ENCODE measurements at places on chromosomes 7 and 10. TPM values are rescaled to one million over a fixed set of nuclear protein-coding genes. Genes with fewer than 3 reads are reported as not detected.
A peak's percentile ranks its signal among the peaks of the same experiment; 100 is the strongest.

The LLCFC1 gene
- polyA plus RNA-seq = not detected

The OR6V1 gene
- not detected for polyA plus RNA-seq

The FOXI2 gene
- not detected for polyA plus RNA-seq

The C10orf62 gene
- polyA plus RNA-seq = not detected

The HBP1 gene
- polyA plus RNA-seq = 43.2 TPM

The PTN gene
- not detected for polyA plus RNA-seq

The SFR1 gene
- polyA plus RNA-seq = 7.2 TPM

The RBP3 gene
- not detected for polyA plus RNA-seq

DNA sequence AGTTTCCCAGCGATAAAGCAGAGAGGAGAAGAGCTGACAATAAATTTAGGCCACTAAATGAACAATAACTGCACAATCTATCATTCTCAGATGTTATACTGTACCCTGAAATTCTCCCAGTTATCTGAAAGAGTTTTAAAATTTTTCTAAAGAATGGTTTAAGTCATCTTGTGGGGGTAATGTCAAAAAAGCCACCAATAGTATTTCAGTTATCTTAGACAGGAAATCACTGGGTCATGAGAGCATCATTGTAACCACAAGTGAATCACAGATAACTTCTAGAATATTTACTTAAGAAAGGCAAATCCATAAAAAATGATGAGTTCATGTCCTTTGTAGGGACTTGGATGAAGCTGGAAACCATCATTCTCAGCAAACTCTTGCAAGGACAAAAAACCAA, 147.1 kb downstream of the DNAJB9 start:
- no peaks in the 10 kb centered on the region for H3K4me1 ChIP-seq
- no peaks in the 10 kb centered on the region for H3K36me3 ChIP-seq
- no peak overlapping the region for H3K4me3 ChIP-seq

DNA sequence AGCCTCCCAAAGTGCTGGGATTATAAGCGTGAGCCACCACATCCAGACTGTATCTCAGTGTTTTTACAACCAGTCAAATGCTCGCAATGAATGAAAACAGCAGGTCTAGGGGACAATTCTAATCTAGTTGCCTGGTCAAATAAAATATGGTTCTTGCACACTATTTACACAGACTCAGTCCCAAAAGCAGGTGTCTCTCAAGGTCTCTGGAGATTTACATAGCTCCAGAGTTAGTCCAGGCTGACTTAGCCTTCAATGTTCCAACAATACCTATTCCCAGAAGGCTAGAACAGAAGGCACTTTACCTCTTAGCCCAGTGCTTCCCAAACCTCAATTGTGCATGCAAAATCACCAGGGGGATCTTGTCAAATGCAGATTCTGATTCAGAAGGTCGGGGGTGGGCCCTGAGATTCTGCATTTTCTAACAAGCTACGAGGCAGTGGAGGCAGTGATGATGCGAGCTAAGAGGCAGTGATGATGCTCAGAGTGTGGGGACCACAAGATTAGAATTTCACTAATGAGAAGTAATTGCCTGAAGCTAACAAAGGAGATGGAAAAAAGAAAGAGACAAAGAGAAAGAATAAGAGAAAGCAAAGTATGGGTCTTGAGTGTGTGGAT, 6.4 kb downstream of the KIAA1549 start:
- H3K4me3 ChIP-seq = no peak overlapping the region
- no peaks in the 10 kb centered on the region for H3K27me3 ChIP-seq
- no peak for DNase-seq
- no peak overlapping the region for H3K27ac ChIP-seq
- no peaks in the 10 kb centered on the region for H3K36me3 ChIP-seq

- H3K4me1 ChIP-seq = peaks cover 8% of the 10 kb centered on the region
- no peak overlapping the region for H3K4me3 ChIP-seq
- no peak for DNase-seq
- H3K27me3 ChIP-seq = no peaks in the 10 kb centered on the region
- H3K36me3 ChIP-seq = no peaks in the 10 kb centered on the region
Observed at GRCh38 chr10:27736396-27736795, 9.2 kb downstream of the MKX start.

GRCh38 chr10:116408719-116409118, 18.9 kb upstream of the PNLIPRP3 start:
- H3K4me3 ChIP-seq = no peak overlapping the region
- no peaks in the 10 kb centered on the region for H3K27me3 ChIP-seq
- no peaks in the 10 kb centered on the region for H3K4me1 ChIP-seq
- H3K27ac ChIP-seq = no peak overlapping the region
- DNase-seq = no peak
- H3K36me3 ChIP-seq = no peaks in the 10 kb centered on the region

DNA sequence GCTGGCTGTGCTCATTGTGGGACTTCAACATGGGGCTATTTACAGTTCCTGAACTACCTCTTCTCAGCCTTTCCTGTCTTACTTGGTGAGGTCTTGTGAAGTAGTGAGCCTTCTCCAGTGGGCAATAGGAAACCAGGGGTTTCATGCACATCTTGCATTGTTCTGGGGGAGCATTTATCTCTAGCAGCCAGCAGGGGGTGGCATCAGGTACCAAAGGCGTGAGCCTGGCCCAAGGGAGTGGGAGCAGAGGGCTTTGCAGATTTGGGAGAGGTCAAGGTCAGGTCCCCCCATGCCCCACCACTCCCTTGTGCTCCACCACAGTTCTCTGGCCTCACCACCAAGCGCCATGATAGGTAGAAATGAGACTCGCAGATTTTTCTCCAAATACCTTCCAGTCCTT, 85.4 kb upstream of the NPTX2 start:
- no peaks in the 10 kb centered on the region for H3K36me3 ChIP-seq
- H3K27me3 ChIP-seq = no peaks in the 10 kb centered on the region
- H3K4me3 ChIP-seq = no peak overlapping the region
- no peak for DNase-seq

DNA sequence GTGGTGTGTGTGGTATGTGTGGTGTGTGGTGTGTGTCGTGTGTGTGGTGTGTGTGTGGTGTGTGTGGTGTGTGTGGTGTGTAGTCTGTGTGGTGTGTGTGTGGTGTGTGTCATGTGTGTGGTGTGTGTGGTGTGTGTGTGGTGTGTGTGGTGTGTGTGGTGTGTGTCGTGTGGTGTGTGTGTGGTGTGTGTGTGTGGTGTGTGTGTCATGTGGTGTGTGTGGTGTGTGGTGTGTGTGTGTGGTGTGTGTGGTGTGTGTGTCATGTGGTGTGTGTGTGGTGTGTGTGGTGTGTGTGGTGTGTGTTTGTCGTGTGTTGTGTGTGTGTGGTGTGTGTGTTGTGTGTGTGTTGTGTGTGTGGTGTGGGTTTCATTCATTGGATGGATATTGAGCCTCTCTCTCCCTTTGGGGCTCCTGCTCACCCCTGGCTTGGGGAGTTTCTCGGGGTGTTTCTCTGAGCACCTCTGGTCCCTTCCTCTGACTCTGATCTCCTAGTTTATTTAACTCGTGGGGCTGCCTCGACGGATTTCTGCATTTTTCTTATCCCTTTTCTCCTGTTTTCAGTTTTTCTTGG, 145.8 kb downstream of the DNAJB6 start:
- H3K4me3 ChIP-seq = no peak overlapping the region
- H3K27me3 ChIP-seq = no peaks in the 10 kb centered on the region
- H3K36me3 ChIP-seq = no peaks in the 10 kb centered on the region
- H3K27ac ChIP-seq = no peak overlapping the region
- H3K4me1 ChIP-seq = no peaks in the 10 kb centered on the region

- no peak for DNase-seq
- peaks cover 97% of the 10 kb centered on the region for H3K4me1 ChIP-seq
- H3K27me3 ChIP-seq = no peaks in the 10 kb centered on the region
- no peak overlapping the region for H3K4me3 ChIP-seq
- H3K36me3 ChIP-seq = no peaks in the 10 kb centered on the region
Observed at GRCh38 chr10:79268161-79268601, 79.1 kb upstream of the PPIF start.

DNA sequence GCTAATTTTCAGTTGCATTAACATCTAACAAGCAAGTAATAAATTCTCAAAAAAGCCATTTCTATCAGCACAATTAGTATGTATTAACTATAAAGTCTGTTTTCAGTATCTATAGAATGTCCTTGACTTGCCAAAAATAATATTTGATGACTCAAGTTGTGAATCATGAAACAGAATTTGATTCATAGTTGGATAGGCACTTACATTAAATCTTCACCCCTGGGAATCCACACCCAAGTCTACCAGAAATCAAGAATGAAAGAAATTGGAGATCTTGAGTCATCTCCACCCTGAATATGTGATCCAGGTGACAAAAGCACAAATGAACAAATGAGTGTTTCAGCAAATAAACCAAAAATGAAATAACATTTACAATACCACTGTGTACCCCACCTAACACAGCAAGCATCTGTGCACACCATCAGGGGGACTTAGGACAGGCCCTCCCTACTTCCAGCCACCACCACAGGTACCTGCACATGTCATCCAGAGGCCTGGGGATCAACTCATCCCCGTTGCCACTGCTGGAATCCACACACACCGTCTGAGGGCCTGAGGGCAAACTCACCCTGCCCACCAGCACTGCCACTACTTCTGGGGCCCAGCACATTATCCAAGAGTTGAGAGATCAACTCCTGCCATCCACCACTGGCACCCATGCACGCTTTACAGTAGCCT, 160.1 kb downstream of the MTERF1 start:
- H3K4me3 ChIP-seq = no peak overlapping the region
- no peak overlapping the region for H3K27ac ChIP-seq
- no peaks in the 10 kb centered on the region for H3K4me1 ChIP-seq
- no peaks in the 10 kb centered on the region for H3K36me3 ChIP-seq
- H3K27me3 ChIP-seq = no peaks in the 10 kb centered on the region

DNA sequence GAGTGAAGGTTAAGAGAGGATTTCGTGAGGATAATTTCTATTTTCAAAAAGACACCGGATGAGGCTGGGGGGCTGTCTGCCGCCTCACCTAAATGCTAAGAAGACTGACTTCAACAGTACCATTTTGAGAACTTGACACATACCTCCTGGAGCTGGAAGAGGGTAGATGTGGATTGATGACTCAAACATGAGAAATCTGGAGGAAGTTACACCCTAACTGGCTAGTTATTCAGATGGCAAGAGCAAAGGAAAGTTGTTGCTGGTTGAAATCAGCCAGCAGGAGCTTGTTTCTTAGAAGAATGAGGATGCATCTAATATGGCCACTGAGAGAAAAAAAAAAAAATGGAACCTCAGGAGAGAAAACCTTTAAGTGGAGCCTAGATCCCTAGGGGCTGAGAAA, 76.2 kb upstream of the KIAA1217 start:
- no peak for DNase-seq
- no peak overlapping the region for H3K27ac ChIP-seq
- no peaks in the 10 kb centered on the region for H3K4me1 ChIP-seq

DNA sequence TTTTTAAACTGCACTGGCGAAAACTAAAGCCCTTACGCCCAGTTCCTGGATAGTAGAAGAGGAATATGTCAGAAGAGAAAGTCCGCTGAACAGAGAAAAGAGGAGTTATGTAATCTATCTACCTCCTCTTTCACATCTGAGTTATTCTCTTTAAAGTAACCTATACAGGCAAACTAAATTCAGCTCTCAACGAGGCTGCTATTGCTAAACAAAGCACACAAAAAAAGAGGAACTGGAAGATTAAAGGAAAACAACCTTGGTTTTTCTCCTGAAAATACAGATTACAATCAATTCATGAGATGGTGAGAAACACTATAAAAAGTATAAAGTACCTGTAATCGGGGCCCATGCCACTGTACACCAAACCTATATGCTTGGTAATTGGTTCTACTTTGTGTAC, 5.8 kb downstream of the PSMA2 start:
- DNase-seq = no peak
- peaks cover 25% of the 10 kb centered on the region for H3K36me3 ChIP-seq
- peaks cover 19% of the 10 kb centered on the region for H3K4me1 ChIP-seq
- no peak overlapping the region for H3K27ac ChIP-seq

DNA sequence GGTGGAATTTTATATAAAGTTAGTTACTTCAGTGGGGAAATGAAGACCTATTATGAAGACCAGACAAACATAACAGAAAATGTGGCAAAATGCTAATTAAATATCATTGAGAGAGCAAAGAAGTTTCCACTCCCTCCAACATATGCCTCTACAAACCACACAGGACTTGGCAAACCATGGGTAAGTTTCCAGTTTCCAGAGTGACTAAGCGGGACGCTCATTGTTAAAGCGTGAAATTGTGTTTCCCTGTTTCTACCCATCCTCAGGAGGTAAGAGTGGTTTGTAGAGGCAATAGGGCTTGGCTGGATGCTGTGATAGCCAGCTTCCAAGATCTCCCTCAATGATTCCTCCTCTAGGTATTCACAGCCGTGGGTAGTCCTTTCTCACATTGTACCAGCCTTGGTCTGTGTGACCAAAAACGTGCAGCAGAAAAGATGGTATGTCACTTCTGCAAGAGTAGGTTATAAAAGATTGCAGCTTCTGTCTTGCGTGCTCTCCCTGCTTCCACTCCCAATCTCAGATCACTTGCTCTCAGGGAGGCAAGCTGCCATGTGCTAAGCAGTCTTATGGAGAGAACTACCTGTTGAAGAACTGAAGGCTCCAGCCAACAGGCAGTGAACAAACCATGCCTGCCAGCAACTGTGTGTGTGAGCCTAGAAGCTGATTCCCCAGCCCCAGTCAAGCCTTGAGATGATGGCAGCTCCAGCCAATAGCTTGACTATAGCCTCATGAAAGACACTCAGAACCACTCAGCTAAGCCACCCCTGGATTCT, 35.7 kb downstream of the CBX3 start:
- no peak overlapping the region for H3K27ac ChIP-seq
- no peaks in the 10 kb centered on the region for H3K36me3 ChIP-seq
- no peak for DNase-seq

DNA sequence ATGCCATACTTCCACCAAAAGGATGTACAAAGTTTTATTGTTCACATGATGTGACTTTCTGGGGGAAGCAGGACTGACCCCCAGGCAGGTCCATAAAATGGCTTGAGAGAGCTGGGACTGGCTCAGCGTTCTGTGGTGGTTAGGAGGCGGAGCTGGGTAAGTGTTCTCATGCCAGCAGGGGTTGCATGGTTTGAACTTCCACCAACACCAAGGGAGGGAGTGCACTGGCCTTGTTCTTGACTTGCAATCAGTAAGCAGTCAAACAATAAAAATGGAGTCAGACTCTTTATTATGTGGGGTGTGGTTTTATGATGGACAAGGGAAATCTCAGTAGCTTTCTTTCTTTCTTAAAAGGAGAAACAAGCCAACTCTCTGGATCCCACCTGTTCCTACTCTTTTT, 95.4 kb upstream of the PRR15 start:
- H3K4me3 ChIP-seq = no peak overlapping the region
- H3K27ac ChIP-seq = no peak overlapping the region
- no peaks in the 10 kb centered on the region for H3K27me3 ChIP-seq
- no peak for DNase-seq
- H3K4me1 ChIP-seq = no peaks in the 10 kb centered on the region

GRCh38 chr10:87650838-87651589, 8.7 kb upstream of the PAPSS2 start:
- no peaks in the 10 kb centered on the region for H3K27me3 ChIP-seq
- H3K4me1 ChIP-seq = no peaks in the 10 kb centered on the region
- H3K27ac ChIP-seq = no peak overlapping the region
- H3K36me3 ChIP-seq = no peaks in the 10 kb centered on the region

DNA sequence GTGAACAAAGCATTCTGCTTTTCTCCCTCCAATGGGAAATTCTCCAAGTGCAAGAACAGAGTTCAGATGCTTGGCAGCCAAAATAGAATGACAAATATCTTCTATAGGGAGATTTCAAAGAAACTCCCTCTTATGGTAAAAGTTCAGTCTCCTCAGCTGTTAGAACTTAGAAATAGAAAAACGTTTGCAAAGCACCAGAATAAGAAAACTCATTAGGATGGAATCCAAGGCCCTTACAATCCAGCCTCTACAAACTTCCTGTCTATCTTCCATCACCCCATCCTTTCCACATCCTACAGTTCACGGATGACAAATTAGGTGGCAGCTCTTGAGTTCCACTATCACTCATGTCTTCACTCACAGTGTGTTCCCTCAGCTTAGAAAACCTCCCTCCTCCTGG, 25.7 kb downstream of the FAM13C start:
- no peak for DNase-seq
- no peaks in the 10 kb centered on the region for H3K36me3 ChIP-seq
- no peak overlapping the region for H3K4me3 ChIP-seq
- H3K27ac ChIP-seq = peak overlapping the region; percentile 76

Measured in sigmoid colon (tissue), 7 donors.